ENCODE measurements at places on chromosomes 3 and 15.
A peak's percentile ranks its signal among the peaks of the same experiment; 100 is the strongest.

DNA sequence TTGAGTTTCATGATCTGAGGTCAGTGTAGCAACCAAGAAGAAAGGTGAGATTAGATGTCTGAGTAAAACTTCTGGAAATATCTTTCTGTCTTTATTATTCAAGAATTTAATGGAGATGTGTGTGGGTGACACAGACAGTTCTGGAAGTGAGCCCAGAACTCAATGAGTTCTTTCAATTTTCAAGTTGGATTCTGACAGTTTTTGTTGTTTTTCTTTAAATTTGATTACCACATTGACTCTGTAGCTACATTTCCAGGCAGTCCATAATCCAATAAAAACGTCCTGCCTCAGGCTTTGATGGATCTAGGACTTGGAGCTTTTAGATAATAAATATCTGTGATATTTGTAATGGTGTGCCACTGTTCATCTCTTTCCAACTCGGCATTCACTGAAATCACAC is 3.9 kb upstream of the PARP14 start:
- no peak for DNase-seq

DNA sequence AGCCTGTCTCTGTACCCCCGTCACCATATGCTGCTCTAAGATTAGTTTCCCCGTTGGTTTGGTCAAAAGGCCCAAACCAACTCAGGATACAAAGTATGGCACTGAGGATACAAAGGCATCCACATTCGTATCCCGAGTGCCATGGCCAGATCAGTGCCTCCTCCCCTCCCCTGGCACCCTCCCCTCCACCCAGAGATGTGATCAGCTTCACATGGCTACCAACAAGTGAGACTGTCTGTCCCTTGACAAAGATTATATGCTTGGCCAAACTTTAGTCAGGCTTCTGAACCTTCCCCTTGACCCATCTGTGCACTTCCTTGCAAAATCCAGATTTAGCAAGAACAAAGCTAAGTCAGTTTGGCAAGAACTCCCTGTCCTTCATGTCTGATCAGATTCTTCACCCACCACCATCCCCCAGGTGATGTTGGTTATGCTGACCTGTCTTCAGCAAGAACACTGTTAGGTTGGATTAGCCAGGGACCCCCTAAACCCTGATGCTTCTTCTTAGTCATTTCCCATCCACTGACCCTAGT is 61.7 kb downstream of the KLF15 start:
- DNase-seq: no peak

DNA sequence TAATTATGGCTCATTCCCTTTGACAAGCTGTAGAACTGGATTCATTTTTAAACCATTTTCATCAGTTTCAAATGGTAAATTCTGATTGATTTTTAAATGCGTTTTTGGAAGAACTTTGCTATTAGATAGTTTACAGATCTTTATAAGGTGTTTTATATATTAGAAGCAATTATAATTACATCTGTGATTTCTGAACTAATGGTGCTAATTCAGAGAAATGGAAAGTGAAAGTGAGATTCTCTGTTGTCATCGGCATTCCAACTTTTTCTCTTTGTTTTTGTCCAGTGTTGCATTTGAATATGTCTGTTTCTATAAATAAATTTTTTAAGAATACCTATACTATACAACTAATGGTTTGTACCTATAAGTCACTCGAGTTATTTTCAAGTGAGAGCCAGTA is 62.7 kb downstream of the PXYLP1 start:
- no peak for DNase-seq

DNA sequence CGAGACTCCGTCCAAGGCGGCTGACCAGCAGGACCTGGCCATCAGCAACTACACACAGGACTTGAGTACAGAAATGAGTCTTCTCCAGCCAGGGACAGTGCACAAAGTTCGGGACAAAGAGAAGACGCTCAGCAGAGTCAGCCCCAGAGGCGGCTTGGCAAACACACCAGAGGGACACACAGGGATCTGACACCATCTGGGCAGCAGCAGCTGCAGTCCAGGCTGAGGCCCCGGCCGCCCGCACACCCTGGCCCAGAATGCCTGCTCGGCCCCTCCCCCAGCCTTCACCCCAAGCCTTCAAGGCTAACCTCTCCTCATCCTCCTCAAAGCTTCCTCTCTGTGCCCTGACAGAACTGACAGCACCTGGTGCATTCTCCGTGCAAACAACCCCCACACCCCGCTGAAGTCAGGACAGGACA is 61.1 kb downstream of the XXYLT1 start:
- no peak for DNase-seq

- no peak for DNase-seq
Observed at GRCh38 chr3:178194539-178194938, 341.7 kb upstream of the KCNMB2 start.

DNA sequence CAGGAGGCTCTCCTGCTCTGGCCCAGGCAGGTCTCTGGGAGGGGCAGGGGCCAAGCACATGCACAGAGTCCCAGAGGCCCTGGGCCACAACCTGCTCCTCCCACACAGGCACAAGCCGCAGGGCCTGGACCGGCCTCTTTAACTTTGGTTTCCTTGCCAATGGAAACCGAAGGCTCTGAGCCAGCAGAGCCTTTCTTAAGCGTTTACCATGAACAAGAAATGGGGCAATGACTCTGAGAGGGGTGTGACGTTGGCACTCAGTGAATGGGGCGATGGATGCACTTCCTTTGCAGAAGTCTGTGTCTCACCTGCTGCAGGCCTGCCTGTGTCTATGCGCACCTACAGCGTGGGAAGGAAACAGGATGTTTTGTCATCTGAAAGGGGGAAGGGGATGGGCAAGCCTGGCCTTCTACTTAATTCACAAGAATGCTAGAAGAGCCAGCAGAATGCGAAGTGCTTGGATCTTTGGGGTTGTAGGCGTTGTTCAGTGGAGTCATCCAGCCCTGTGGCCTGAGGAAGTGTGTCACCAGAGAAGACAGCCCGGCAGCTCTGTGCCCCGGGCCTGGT is 41.8 kb downstream of the IFT122 start:
- DNase-seq: no peak

- DNase-seq: no peak
Observed at GRCh38 chr15:40091861-40092255, 16.8 kb downstream of the BMF start.

DNA sequence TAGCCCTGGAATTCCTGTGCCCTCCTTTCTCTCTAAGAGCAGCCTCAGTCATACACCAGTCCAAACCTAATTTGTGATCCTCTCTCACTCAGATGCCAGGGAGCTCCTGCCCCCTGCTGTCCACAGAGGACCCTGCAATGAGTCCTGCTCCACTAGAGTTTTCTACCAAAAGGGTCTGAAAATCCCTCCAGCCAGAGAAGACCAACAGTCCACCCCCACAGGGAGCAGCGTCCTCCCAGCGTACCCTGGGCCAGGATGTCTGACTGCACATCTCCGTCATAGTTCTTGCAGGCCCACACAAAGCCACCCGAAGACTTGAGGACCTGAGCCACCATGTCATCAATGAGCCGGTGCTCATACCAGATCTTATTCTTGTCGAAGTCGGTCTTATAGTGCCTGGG is 15.4 kb downstream of the IDH2 start:
- peak; percentile 55 for DNase-seq

GRCh38 chr15:48896869-48897814 is 19.2 kb downstream of the EID1 start:
- DNase-seq: no peak

DNA sequence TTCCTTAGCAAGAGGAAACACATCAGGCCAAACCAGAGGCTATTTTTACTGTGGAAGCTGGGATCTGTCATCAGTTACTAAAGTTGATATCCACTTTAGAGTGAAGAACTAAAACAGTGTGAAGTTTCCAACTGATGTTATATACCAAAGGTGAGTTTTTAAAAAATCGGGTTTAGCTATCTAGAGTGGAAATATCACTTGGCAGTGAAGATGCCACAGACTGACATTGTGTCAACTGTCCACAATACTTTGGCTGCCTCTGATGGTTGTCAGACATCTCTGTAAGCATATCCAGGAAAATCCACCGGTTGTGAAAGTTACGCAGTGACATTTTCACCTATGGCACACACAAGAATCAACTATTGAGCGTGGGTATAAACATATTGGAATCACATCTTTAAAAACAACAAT is 9.2 kb downstream of the ZIC1 start:
- DNase-seq: no peak

DNA sequence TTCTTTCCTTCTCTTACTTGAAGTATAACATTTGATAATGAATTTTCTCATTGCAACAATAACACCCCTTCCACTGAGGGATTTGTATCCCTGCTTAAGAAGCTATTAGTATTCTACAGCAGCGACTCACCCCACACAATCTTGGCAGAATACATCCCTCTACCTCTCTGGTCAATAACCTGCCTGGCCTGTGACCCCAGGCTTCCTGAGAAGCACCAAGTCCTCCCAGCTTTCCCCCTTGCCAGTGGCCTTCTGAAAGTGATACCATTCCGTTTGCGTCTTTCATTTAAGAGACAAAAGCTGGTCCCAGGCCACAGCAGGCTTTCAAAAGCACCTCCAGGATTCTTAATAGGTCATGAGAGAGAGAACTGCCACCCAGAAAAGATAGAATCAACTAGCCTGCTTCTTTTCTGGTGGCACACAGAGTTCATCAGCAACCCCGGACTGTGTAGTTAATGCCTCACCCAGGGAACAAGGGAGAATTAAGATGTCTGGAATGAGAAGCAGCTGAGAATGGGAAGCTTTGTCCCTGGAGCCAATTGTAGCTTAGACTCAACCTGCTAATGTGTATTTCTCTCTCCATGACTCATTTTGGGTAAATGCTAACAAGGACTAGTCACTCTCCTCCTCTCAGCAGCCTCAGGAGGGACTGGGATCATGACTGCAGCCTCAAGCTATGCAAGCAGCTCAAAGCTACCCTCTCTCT is 101.0 kb upstream of the CPNE4 start:
- no peak for DNase-seq
